Posterior vena cava (tissue), 2 donors: ENCODE measurements at places on chromosomes 13 and 19. TPM values are rescaled to one million over a fixed set of nuclear protein-coding genes. Genes with fewer than 3 reads are reported as not detected.

GRCh38 chr13:19864746-19865309 is 1.4 kb upstream of the ZMYM5 start:
- peak; percentile 85 for DNase-seq

GRCh38 chr19:5073153-5073844 is 104.4 kb downstream of the KDM4B start:
- no peak for DNase-seq

- DNase-seq: no peak
Measured at GRCh38 chr19:19280561-19280960, 7.5 kb upstream of the TM6SF2 start.

GRCh38 chr19:23554548-23554947 is 132.5 kb downstream of the ZNF675 start:
- DNase-seq: no peak

Gene CKM
- total RNA-seq: not detected

Gene CD79A
- total RNA-seq: 0.52 TPM
